ENCODE measurements at places on chromosomes 3 and 15.

- H3K36me3 ChIP-seq: no peaks in the 10 kb centered on the region
- no peaks in the 10 kb centered on the region for H3K4me1 ChIP-seq
- no peak overlapping the region for H3K27ac ChIP-seq
- no peak for DNase-seq
Observed at GRCh38 chr15:75153087-75153486, 48.6 kb upstream of the C15orf39 start.

DNA sequence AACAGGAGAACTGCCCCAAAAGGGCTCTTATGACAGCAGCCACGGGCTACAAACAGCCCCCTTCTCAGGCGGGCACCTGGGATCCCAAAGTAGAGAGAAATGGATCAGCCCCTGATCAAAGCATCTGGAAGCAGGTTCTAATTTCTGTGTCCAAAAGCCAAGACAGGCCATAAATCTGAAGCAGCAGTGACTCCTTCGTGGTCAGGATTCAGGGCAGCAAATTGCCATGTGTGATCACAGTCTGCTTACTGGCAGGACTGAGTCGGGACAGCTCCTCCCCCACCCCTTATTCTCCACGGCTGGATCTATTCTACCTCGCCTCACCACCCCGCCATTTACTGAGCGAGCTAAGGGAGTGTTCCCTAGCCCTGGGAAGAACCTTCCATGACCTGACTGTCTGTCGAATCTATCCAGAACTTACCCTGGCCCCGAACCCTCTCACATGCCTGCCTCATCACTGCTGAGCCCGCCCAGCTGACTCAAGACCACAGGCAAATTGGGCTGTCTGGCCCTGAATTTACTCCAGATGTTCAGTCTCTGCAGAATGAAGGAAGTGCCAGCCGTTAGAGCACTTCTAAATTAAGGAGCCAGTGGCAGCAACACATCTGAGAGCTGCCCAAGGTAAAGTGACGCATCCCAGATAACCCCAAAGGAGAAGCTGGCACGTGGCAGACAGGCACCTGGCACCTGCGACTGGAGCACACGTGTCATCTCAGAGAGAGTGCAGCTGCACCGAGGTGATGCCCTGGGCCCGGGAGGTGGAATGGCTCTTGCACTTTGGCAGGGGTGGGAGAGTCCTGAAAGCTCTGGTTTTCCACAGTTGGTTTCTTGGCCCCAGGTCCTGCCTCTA is 1.3 kb downstream of the LRRC15 start:
- peaks cover 11% of the 10 kb centered on the region for H3K4me1 ChIP-seq
- H3K4me3 ChIP-seq: no peak overlapping the region
- peaks cover 19% of the 10 kb centered on the region for H3K27me3 ChIP-seq
- DNase-seq: no peak

DNA sequence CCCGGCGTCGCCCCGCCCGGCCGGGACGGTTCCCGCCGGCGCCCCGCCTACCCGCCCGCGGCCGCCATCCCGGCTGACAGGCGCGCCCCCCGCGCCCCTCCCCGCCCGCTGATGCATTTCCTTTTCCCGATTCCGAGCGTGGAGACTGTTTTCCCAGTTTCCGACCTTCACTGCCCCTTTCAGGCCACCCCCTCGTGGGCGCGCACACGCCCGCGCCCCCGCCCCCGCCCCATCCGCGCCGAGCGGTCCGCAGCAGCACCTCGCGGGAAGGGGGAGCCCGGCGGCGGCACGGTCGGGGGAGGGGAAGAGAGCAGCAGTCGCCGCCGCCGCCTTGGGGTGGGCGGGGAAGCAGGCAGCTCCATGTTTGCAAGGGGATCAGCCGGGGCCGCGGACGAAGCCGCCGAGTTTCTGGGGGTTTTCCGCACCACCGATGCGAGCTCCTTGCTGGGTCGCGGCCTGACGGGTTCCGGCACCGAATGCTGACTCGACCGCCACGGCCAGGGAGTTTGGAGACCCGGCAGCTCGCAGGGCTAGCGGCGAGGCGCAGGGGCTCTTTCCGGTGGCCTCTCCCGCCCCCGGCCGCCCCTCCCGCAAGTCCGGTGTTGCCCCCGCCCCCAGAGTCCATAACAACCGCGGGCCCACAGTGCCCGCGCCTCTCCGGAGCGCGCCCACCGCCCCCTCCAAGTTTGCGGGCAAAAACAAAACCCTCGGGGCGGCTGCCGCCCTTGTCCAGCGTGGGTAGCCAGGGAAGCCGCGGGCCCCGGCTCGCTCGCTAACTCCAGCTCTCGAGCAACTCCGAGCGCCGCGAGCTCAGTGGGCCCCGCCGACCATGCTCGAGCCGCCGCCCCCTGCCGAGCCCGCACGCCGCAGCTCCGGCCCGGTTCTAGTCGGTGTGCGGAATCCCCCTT is 3.2 kb upstream of the SIN3A start:
- H3K4me1 ChIP-seq: peaks cover 5% of the 10 kb centered on the region
- H3K4me3 ChIP-seq: peak overlapping the region; percentile 96

DNA sequence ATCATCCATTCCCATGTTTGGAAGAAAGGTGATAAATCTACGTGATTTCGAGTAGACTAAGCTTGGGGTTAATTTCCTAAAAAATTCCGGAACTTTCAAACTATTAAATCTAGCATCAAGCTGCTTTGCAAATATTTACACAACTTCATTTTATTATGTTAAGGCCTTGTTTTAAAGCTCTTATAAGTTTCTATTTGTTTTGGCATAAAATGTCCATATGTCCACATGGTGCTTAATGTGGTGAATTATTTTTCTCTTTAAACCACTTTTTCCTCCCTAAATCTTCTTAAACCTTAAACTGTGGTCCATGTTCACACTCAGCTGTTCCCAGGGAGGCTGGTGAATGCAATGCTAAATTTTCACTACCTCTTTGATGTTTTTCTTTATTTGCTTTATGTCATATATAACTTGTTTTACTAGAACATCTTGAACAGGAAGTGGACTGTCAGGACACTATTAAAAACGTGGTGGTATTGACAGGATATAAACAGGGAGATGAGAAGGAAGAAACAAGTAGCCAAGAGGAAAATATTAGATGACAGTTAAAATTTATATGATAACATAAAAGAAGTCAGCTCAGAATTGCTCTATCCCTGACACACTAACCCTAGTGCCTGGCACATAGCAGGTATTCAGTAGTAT is 72.5 kb upstream of the AGTR1 start:
- no peak for DNase-seq
- H3K36me3 ChIP-seq: no peaks in the 10 kb centered on the region
- no peaks in the 10 kb centered on the region for H3K4me1 ChIP-seq

GRCh38 chr15:79017953-79018352 is 72.6 kb downstream of the RASGRF1 start:
- no peak overlapping the region for H3K27ac ChIP-seq
- no peak for DNase-seq
- no peaks in the 10 kb centered on the region for H3K4me1 ChIP-seq

- H3K4me3 ChIP-seq: no peak overlapping the region
- no peak for DNase-seq
- no peaks in the 10 kb centered on the region for H3K27me3 ChIP-seq
- H3K4me1 ChIP-seq: no peaks in the 10 kb centered on the region
- H3K27ac ChIP-seq: no peak overlapping the region
Observed at GRCh38 chr3:191641789-191642188, 180.8 kb downstream of the PYDC2 start.

DNA sequence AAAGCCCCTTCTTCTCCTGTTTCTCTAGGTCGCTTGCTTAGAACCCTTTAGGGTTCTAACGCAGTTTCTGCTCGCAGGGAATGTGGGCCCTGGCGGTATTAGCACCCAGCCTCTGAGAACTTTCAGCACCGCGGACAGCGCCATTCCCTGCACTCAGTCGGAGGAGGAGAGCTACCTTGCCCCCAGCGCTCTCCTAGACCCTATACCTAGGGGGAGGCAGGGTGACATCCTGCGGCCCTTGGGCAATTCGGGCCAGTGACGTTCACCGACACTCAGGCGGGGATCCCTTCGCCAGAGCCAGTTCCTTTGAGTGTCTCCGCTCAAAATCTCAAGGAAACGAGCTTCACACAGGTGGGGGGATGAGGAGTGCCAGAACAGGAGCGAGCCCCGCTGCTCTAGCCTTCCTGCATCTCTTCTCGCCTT is 1.3 kb downstream of the SLC7A14 start:
- peak; percentile 96 for DNase-seq
- H3K36me3 ChIP-seq: no peaks in the 10 kb centered on the region
- H3K4me3 ChIP-seq: peak overlapping the region; percentile 77
- peaks cover 62% of the 10 kb centered on the region for H3K27me3 ChIP-seq
- peaks cover 16% of the 10 kb centered on the region for H3K4me1 ChIP-seq

GRCh38 chr15:62858343-62858742 is 184.2 kb upstream of the TPM1 start:
- H3K36me3 ChIP-seq: no peaks in the 10 kb centered on the region
- peaks cover 9% of the 10 kb centered on the region for H3K4me1 ChIP-seq
- H3K27ac ChIP-seq: no peak overlapping the region
- no peaks in the 10 kb centered on the region for H3K27me3 ChIP-seq
- no peak overlapping the region for H3K4me3 ChIP-seq

Measured in endodermal cell (in vitro differentiated cells).